ENCODE measurements at places on chromosomes 1 and 21.

DNA sequence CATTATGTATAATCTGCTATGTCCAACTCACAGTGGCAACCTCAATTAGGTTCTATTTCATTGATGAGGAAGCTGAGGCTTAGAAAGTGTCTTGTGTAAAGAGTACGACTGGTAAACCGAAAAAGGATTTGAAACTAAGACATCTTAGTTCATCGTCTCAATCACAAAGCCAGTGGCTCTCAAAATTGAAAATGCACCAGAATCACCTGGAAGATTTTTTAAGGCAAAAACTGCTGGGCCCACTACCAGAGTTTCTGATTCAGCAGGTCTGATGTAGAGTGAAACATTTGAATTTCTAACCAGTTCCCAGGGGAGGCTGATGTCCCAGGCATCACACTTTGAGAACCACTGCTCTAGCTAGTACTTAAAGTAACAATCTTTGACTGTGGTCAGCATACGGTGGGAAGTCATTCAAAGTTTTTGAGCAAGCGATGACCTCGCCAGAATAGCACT is 5.2 kb upstream of the LRRC53 start:
- no peak for DNase-seq

DNA sequence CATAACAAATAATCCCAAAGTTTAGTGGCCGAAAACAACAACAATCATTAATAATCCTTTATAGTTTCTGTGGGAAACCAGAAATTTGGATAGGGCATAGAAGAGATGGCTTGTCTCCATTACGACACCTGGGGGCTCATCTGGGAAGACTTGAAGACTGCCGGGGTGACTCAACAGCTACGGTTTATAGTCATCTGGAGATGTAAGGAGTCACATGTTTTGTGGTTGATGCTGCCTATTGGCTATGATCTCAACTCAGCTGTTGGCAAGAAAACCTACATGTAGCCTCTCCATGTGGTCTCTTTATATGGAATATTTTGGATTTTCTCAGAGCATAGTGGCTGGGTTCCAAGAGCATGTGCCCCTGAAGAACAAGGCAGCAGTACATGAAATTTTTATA is 29.3 kb upstream of the TSPAN2 start:
- peak; percentile 78 for DNase-seq

GRCh38 chr1:160499631-160500030 is 23.4 kb downstream of the SLAMF6 start:
- no peak for DNase-seq

- DNase-seq, result no peak
Measured at GRCh38 chr1:30226648-30227047, 496.7 kb downstream of the MATN1 start.

DNA sequence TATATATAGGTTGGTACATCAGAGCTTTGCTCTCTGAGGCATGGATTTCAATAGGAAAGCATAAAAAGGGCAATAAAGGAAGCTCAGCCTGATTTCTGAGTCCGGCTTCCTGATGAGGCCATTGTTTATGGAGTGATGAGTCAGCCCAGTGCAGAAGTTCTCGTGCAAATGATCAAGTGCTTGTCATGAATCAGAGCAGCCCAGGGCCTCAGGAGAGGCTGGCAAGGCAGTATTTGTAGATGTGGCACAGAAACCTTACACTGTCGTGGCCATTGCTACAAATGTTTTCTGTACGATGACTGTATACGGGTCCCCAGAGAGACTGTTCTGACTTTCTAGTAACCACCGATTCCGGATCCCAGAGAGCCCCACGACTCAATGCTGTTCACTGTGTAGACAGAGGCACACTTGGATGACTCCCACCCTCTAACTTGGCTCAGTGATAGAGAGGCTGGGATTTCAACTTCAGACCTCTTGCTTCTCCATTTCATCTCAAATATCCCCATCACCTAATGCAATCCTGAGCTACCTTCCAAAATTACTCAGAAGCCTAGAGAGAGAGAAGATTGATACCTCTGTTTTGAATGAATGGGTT is 26.8 kb downstream of the UMODL1 start:
- peak; percentile 98 for DNase-seq
